CD8-positive, alpha-beta memory T cell (primary cell): ENCODE measurements at places on chromosomes 3 and 15.

DNA sequence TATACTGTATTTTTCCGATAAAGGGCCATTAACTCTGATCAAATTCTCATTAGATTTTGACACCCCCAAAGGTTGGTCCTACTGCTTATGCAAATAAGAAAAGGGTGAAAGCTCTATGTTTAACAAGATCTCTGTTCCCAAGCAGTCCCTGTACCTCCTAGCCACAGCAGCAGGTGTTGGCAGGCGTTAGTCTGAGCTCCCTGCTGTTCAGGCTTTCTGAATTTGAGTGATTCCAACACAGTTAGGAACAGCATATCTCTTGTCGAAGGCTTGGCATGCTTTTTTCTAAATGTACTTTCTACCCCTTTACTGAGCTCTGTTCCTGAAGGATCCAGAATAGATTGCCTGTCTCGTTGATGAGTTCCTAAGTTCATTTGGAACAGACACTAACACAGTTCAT is 42.3 kb downstream of the MITF start:
- DNase-seq, result no peak

DNA sequence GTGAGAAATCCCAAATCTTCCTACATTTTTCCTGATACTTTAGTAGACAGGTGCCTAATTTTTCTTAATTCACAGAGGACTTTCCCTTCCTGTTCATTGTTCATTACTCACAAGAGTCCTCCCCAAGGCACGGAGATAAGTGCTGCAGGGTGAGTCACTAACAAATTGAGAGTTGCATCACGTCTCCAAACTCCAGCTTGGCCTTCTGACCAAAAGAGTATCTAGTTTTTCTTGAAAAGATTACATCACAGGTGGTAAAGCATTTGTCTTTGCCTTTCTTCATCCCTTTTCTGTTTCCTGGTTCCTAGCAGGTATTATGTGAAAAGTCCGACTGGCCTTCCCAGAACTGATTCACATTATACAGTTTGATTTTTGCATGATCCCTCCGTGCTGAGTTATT is 24.9 kb upstream of the RASGRP1 start:
- no peak for DNase-seq

GRCh38 chr3:96961576-96961975 is 147.2 kb downstream of the EPHA6 start:
- no peak for DNase-seq

GRCh38 chr3:42473083-42473932 is 29.1 kb upstream of the VIPR1 start:
- no peak for DNase-seq

GRCh38 chr3:59766200-59766872 is 716.5 kb upstream of the CFAP20DC start:
- no peak for DNase-seq

DNA sequence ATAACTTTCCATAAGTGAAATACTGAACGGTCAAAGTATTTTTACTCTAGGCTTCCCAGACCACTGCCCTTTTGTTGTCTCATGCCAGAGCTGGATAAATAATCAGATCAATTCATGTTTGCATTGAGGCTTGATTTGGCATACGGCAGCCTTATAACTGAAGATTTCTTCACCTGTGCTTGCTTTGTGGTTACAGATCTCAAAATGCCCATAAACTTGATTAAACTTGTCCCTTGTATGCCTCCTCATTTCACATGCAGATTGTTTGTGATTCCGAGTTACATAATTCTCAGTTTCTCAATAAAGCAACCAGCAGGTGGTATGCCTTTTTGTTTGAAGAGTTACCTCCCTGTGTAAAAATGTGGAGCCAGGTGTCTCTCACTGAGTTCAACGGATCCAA is 211.4 kb upstream of the LRIG1 start:
- no peak for DNase-seq

DNA sequence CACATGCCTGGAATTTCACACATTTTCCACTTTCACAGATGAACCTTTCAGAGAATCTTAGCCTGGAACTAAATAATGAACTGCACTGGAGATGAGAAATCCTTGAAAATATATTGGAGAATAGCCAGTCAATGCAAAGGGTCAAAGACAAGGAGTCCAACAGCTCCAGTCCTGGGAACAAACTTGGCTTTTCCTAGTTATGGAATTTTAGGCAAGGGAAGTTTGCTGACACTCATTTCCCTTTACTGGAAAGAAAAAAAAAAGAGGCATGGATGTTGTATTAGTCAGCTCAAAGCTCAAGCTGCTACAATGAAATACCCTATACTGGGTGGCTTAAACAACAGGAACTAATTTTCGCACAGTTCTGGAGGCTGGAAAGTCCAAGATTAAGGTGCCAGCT is 690.8 kb upstream of the ARPP21 start:
- no peak for DNase-seq

DNA sequence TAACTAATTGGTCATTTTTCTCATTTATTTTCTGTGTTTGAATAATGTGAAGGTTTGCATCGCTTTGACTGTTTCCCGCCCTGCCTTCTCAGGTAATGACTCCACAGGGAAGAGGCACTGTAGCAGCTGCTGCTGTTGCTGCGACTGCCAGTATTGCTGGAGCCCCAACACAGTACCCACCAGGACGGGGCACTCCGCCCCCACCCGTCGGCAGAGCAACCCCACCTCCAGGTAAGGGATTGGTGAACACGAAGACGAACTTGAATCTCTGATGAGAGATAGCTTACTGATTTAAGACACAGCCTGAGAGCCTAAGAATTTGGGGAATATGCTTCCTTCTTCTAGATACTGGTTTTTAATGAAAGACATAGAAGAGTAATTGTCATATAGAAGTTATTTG is 22.9 kb downstream of the SNRPN start:
- no peak for DNase-seq

DNA sequence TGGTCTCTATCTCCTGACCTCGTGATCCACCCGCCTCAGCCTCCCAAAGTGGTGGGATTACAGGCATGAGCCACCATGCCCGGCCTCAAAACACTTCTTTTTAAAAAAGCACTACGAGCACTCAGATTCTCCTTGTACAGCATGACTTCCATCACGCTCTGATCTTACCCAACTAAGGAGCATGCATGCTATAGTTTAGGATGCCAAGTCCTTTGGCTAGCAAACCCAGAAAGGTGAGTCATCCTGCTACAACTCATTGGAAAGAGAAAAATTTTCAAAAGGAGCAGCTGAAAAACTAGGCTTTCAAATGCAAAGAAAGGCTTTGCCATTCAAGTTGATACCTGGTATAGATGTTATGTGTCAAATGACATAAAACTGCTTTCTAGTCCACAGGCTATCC is 70.3 kb upstream of the PRICKLE2 start:
- no peak for DNase-seq

DNA sequence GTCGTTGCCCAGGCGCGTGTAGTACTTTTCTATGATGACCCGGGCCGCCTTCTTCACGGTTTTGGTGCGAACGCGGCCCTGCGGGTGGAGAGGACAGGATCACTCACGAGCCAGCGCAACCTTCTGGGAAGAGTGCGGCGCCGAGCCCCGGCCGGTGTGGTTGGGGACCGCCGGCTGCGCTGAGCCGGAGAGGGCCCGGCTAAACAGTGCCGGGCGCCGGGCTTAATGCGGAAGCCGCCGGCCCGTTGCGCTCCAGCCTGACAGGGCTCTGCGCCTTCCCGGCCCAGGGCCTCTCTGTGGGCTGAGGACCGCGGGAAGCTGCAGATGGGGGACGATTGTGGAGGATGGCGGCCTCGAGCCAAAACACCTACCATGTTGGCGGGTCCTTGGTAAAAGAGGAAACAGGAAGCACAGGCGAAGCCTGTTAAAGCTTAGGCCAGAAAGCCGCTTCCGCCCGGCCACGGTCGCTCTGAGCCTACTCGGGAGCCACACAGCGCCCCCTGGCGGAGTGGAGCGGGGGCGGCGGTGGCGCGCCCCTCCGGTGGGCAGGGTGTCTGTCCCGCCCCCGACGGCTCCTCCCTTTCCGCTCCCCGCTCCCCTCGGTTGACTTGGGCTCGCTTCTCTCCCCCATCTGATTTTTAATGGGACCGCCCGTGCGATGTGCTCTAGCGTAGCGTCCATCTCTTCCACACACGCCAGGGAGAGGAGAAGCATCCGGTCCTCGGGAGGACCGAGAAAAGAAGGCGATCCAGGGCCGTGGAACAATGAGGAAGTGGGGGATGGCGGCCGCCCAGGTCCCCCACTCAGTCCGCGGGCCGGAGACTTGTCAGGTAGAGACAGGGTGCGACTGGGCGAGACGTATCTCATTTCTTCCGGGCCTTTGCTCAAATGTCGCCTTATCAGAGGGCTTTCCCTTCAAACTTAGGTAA is at the start of gene RPS17:
Gene RPS17, minus strand, starts transcription at position 403 of the 929 bp plus-strand sequence. Its CDS starts 29 bp downstream, at position 374.
- DNase-seq, result peak; percentile 99

DNA sequence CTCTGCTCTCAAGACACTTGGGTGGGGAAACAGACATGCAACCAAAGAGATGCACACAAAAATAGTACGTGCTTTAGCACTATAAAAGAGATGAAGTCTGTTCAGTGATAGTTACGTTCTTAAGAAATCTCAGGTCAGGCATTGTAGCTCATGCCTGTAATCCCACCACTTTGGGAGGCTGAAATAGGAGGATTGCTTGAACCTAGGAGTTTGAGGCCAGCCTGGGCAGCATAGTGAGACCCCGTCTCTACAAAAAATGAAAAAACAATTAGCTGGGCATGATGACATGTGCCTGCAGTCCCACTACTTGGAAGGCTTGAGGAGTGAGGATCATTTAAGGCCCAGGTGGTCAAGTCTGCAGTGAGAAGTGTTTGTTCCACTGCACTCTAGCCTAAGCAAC is 35.4 kb upstream of the GP5 start:
- DNase-seq, result no peak

DNA sequence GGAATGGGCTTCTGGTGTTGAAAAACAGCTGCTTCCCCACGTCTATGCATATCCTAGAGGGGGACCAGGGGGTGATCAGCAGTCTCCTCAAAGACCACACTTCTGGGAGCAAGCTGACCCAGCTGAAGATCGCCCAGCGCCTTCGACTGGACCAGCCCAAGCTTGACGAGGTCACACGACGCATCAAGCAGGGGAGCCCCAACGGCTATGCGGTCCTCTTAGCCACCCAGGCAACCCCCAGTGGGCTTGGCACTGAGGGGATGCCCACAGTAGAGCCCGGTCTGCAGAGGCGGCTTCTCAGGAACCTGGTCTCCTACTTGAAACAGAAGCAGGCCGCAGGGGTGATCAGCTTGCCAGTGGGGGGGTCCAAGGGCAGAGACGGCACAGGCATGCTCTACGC is 2.5 kb downstream of the RBM15B start:
- no peak for DNase-seq

GRCh38 chr3:58798312-58798711 is 131.7 kb upstream of the FAM3D start:
- no peak for DNase-seq

DNA sequence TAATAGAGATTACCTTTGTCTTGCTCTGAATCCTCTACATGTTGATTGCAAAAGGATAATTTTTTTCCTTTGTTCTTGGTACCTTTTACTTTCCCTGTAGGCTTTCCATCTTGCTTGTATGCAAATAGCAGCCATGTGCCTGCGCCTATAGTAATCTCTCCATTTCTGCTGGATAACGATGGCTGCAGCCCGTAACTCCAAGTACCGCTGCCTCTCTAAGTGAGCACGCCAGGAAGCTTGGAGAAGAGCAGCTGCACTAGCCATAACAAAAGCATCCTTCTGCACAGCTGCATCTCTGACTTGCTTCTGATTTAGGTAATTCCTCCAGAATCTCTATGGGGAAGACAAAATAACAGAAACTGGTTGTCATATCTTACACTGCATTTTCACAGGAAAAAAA is 89.3 kb downstream of the NR2E3 start:
- no peak for DNase-seq

DNA sequence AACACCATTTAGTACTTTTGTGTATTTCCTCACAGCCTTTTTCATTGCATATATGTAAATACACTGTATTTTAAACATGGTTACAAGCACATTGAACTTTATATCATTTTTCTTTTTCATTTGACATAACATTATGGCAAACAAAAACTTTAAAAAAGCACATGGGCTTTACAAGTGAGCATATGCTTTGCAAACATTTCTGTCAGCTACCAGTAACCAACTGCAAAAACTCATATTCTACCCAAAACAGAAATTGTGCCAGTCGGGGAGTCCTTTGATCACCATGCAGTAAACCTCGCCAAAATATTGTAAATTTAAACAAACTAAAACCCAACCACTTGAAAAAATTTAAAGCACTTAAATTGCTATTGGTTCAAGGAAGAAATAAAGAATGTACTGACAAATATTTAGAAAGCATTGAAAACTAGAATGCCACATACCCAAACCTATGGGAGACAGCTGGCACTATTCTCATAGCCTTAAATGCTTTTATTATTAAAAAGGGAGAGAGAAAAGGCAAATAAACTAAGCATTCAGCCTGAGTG is 24.4 kb downstream of the ZNF710 start:
- DNase-seq, result no peak

DNA sequence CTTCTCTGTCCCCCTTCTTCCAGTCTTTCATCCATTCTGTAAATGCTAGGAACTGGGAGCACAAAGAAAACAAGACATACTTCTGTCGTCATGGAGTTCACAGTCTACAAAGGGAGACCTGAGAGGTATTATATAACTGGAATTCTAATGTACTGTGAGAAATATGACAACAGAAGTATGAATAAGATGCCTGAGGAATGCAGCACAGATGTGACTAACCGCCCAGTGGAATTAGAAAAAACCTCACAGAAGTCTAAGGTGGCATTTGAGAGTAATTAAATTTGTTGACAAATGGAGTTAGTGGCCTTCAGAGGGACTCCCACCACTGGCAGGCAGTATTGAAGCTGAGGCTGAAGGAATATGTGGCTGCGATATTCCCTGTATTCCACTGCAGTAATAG is 168.5 kb upstream of the FAM3D start:
- no peak for DNase-seq

DNA sequence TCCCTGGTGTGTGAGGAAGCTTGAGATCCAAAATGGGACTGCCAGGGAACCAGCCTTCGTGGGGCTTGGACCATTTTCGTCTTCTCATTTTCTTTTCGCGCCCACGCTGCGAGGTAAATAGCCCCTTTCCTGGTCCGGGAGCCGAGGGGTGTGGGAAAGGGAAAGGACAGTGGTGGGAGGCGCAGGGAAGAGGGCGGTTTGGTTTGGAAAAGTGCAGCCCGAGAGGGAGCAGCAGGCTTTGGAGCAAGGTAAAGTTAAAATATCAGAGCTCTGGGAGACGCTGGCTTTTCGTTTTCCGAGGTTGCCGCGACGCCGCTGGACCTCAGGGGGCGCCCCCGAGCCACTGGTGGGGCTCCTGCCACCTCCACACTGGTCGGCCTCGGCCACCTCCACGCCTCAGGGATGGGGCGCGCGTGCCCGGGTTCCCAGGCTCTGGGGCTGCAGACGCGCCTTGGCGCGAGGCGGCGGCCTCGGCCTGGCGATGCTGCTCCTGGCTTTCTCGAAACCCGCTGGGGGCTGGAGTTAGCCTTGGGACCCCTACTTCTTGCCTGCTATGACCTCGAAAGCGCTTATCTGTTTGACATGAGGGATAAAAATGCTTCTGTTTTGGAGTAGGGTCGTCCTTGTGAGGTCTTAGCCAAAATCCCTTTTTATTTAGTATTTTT is 3.2 kb downstream of the PTPRG start:
- DNase-seq, result no peak
